ENCODE measurements at places on chromosomes 7 and 10.

DNA sequence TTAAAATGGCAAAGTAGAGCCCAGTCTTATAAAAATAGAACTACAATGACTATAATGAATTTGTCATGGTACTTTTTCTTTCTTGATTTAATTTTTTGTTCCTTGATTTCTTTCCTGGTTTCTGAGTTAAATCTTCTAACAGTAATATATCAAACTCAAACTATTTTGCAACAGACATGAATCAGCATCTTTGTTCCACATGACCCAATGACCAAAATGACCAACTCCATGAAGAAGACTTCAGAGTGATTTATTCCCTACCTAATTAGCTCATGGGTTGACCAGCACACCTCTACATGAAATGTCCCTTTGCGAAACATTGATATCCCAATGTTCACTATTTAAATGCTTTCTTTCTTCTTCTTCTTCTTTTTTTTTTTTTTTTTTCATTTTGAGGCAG lies 30.9 kb downstream of the NMT2 start:
- DNase-seq, result no peak

DNA sequence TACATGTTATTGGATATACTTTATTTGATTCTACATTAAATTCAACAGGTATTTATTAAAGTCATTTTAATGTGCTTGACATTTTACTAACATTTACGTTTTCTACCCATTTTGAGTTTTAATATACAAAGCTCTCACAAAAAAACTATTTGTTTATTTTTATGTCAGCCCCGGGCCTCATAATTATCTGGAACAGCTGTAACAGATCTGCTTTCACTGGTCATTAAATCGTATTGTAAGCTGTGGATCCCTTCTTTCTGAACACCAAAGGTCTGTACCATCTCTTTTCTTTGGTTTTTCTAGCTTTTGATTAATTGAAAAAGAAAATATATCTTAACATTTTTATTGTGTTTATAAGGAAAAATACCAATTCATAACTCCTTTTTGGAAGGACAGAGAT lies 73.5 kb downstream of the SEMA3E start:
- DNase-seq, result no peak

- no peak for DNase-seq
These were observed 10.0 kb downstream of the WBP1L start for GRCh38 chr10:102753718-102754117.

DNA sequence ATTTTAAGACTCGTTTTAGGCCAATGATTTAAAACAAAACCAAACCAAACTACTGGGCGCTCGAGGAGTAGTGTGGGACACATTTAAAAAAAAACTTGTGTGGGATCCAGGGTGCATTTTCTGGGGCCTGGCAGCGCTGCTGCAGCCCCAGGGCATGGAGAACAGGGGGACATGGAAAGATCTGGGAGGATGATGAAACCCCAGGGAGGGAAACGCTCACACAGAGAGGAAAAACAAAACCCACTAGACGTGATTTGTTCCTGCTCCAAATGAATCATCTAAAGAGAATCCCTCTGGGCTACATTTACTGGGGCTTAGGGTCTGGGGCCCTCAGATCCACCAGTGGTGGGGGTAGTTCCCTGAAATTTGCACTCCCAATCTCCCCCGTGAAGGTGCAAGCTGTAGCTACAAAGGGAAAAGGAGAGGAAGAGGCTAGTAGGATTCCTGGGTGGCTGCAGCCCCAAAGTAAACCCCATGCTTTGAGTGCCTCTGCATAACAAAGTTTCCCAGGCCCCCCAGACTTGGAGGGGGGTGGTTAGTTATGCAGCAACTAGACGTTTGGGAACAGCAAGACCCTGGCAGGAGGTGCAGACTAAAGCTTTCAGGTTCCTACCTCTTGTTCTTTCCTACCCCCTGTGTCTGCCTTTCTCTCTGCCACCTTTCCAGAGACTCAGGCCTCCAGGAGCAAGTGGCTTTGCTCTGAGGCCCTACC lies 14.5 kb upstream of the HOXA13 start:
- DNase-seq, result no peak

- no peak for DNase-seq
These were observed 7.7 kb downstream of the TM9SF3 start for GRCh38 chr10:96579133-96579532.

GRCh38 chr10:75592151-75592787 lies 160.8 kb downstream of the LRMDA start:
- no peak for DNase-seq

DNA sequence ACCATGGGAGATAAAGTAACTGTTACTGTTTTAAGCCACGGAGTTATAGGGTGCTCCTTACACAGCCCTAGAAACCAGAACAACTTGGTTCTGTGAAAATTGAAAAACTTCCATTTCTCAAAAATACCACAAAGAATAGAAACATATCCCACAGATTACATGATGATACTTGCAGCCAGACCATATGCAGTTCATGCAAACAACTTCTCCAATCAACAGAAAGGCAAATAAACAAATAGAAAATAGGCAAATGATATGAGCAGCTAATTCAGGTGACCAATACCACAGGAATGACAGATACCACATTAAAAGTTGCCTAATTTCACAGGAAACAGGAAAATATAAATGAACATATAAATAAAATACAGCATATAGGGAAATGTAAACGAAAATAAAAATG lies 297.5 kb downstream of the HTR7 start:
- no peak for DNase-seq
